Prostate gland (tissue), 2 donors: ENCODE measurements at places on chromosomes 7 and 10. TPM values are rescaled to one million over a fixed set of nuclear protein-coding genes. Genes with fewer than 3 reads are reported as not detected.

GRCh38 chr7:35749556-35749955 lies 51.3 kb upstream of the SEPTIN7 start:
- DNase-seq = no peak
- no peak overlapping the region for H3K4me3 ChIP-seq
- no peaks in the 10 kb centered on the region for H3K4me1 ChIP-seq
- no peak overlapping the region for H3K27ac ChIP-seq

GRCh38 chr10:6045314-6045848 lies 16.8 kb downstream of the IL2RA start:
- H3K27me3 ChIP-seq = no peaks in the 10 kb centered on the region
- H3K4me1 ChIP-seq = no peaks in the 10 kb centered on the region
- no peaks in the 10 kb centered on the region for H3K36me3 ChIP-seq
- no peak overlapping the region for H3K27ac ChIP-seq

The ODAD2 gene
- total RNA-seq = 6.6 TPM

- no peaks in the 10 kb centered on the region for H3K36me3 ChIP-seq
- H3K27me3 ChIP-seq = no peaks in the 10 kb centered on the region
- no peaks in the 10 kb centered on the region for H3K4me1 ChIP-seq
- DNase-seq = no peak
- H3K27ac ChIP-seq = no peak overlapping the region
- no peak overlapping the region for H3K4me3 ChIP-seq
Measured at GRCh38 chr10:23015021-23015707, 80.2 kb upstream of the MSRB2 start.

DNA sequence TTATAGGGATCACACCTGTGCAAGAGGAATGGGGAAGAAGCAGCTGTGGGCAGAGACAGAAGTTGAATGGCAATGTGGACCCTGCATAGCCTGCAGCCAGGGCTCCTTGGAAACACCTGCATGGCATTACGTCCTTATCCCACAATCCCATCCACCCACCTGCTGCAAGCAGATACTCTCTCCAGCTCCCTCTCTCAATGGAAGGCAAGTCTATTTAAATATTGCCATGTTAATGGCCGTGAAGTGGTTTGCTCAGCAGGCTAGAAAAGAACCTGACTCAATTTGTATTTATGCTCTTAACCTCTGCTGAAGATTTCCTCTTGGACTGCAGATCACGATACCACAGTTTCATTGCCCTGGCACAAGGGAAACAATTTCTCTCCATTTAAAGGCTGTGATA lies 417.0 kb downstream of the TYW1 start:
- no peaks in the 10 kb centered on the region for H3K27me3 ChIP-seq
- H3K4me1 ChIP-seq = no peaks in the 10 kb centered on the region
- H3K36me3 ChIP-seq = no peaks in the 10 kb centered on the region
- H3K4me3 ChIP-seq = no peak overlapping the region

GRCh38 chr7:132575419-132575981 lies 770 bp downstream of the PLXNA4 start:
- peaks cover 4% of the 10 kb centered on the region for H3K4me1 ChIP-seq
- H3K36me3 ChIP-seq = no peaks in the 10 kb centered on the region
- peaks cover 17% of the 10 kb centered on the region for H3K27me3 ChIP-seq
- peak overlapping the region; percentile 30 for H3K4me3 ChIP-seq

DNA sequence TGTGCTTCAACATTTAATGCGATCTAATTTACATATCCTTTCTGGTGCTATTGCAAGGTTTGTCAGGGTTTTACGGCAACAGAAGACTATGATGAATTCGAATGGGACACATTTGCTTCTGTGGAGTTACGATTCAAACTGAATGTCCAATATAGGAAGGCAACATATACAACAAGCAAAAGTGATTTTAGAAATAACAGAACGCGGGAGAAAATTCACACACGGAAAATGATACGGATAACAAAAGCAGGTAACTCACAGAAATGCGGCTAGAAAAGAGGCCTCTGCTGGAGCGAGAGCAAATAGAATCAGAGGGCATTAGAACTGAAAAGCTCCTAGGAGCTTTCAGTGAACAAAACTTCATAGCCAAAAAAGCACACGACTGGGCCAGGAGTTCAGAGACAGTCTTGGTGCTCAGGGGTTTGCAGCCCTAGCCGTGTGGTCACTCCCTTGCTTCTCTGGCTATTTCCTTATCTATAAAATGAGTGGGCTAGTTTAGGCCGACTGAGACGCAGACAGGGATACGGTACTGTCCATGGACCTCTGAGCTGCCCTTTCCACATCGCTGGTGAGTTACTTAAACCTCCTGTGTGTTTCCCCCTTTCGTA lies 557 bp upstream of the TAX1BP1 start:
- peak overlapping the region; percentile 99 for H3K4me3 ChIP-seq
- H3K27ac ChIP-seq = peak overlapping the region; percentile 99
- DNase-seq = no peak
- H3K36me3 ChIP-seq = no peaks in the 10 kb centered on the region
